HFF-Myc (cell line): ENCODE measurements at places on chromosomes 5 and 9.

DNA sequence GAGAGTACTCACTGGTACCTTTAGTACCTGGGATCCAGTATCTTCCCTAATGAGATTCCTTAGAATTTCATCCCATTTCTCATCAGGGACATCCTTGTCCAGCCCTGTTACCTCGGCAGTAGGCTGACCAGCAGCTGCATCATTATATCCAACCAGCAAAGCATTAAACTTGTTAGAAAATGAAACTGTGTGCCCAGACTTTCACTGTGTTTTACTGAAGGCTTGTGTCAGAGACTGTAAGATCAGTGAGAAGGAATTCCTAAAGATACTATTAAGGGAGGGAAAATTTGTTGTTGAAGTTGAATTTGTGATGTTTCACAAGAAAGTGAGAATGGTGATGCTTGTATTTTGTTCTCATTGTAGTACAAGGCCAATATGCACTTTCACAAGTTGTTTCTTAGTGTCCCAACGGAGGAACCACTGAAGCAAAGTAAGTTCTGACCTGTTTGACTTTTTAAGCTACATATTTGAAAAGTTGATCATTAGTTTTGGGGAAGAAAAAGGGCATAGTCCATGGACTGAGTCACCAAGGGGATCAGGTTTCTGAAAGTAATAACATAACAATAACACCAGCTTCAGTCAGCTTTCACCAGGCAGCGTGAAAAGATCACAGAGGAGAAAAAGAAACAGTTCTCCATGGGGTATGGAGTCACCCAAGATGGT is 48.8 kb downstream of the GRAMD2B start:
- DNase-seq = peak; percentile 37

DNA sequence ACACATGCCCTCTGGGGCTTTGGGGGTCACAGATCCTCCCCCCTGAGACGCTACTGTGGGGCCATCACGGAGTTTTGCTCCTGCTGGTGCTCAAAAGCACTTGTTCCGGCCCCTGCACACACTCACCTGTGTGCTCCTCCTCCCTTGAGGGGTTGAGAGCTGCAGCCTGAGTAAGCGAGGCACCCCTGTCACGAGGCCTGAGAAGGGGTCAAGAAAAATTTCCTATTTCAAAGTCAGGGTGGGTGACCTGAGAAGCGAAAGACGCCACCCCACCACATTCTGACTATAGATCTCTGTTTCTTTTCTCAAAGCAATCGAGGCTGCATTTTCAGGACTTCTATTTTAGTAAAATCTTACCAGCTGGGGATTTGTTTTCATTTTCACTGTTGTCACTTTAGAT is 138.5 kb downstream of the DCP2 start:
- DNase-seq = no peak

DNA sequence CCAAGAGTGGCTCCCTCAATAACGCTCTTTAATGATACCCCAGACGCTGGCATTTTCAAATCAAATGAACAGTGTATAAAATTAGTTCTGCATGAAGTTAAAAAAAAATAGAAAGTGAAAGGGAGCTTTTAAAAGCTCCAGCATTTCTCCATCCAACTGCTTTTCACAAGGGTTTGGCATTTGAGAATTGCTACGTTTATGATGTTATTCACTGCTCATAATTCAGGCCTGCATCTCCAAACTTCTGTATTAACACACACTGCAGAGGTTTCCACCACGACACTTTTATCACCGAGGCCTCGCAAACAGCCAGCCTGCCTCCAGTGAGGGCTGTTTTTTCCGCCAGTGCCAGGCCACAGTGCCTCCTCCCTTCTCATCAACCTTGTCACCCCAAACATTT is 205.5 kb upstream of the EFNA5 start:
- no peak for DNase-seq

DNA sequence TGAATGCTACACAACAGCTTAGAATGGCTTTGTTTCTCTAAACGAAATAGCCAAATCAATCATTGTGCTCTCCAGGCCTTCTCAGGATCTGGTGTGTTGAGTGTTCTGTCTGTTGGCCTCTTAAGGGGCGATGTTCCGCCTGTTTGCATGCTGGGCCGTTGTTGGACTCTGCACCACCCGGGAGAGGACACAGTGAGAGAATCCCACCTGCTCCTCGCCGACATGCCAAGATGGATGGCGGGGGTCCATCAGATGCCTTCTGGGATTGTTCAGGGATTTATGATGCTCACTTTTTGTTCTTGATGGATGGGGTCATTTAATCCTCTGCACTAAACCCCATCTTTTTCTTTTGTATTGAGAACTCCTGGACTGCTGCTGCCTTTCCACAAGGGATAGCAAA is 159.9 kb downstream of the NTRK2 start:
- no peak for DNase-seq

DNA sequence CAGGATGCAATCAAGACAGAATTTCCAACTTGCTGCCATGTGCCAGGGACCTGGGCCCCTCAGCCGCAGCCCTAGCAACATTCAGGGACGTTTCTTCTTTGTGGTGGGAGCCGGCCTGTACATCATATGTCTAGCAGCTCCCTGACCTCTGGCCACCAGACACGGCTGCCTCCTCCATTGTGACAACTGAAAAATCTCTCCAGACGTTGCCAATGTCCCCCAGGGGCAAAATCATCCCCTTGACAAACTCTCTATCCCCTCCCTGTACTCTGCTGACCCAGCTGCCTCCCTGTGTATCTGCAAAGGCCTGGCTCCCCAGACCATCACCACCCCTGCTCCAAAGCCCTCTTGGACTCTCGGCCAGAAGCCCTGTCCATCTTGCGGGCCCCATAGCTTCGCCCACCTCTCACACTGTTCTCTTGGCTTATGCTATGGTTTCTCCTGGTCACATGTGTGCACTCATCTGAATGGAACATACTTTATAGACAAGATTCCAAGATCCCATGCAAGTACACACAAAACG is 40.8 kb downstream of the BICD2 start:
- no peak for DNase-seq

GRCh38 chr5:77797136-77797535 is 21.0 kb upstream of the TBCA start:
- DNase-seq = no peak
